ENCODE measurements at places on chromosomes 2 and 18.

GRCh38 chr18:9232977-9233376 lies 96.4 kb downstream of the ANKRD12 start:
- DNase-seq: no peak

DNA sequence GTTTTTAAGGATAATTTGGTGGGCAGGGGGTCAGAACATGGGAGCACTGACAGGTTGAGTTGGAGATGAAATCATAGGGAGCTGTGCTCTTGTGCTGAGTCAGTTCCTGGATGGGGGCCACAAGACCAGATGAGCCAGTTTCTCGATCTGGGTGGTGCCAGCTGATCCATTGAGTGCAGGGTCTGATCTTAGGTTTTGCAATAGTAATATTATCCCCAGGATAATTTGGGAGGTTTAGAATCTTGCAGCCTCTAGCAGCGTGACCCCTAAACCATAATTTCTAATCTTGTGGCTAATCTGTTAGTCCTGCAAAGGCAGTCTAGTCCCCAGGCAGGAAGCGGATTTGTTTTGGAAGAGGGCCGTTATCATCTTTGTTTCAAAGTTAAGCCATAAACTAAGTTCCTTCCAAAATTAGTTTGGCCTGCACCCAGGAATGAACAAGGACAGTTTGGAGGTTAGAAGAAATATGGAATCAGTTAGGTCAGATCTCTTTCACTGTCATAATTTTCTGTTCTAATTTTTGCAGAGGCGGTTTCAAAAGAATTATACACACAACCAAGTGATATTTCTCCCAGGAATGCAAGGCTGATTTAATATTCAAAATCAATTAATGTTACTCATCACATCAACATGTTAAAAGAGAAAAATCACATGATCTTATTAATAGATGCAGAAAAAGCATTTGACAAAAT lies 23.0 kb downstream of the DBI start:
- no peak for DNase-seq

GRCh38 chr2:121415727-121416126 lies 115.0 kb upstream of the RNU4ATAC start:
- no peak for DNase-seq

GRCh38 chr2:75801234-75801982 lies 90.7 kb upstream of the GCFC2 start:
- no peak for DNase-seq

DNA sequence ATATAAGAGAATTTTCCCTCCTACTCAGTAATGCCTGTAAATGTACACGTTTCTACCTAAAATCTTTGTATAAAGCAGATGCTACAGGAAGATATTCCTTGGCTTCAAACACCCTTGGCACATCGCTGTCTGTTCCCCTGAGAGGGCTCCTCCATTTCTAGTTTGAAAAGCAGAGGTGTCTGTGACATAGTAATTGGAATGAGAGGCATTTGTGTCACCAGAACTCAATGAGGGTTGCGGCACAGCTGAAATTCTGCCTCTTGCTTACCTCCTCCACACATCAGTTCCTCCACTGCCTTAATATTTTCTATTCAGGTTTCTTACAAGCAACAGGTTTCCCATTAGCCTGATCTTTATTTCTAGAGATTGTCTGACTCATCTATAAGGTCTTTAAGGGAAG lies 359.9 kb upstream of the DCC start:
- DNase-seq: no peak

All from NCI-H1436 treated with DMSO at 0.1 percent for 48 hours (cell line).